ENCODE measurements at places on chromosomes 7 and 10.

GRCh38 chr7:37289367-37289766 lies 159.3 kb downstream of the ELMO1 start:
- DNase-seq, result no peak

DNA sequence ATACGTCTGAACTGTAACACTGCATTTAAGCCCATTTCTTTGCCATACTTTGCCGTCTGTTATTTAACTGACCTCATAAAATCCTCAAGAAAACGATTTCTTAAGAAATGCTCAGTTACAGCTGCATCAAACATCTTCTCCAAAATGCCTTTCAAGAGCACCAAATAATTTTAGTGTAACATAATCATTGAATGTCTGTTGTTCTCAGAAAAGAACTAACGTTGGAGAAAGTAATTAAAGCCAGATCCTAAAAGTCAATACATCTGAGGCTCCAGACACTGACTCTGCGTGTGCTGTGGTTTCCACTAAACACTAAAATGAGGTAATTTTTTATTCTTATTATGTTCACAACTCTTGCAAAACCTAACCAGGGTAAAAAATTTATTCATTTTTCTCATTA lies 63.7 kb upstream of the LRRC17 start:
- DNase-seq, result no peak

DNA sequence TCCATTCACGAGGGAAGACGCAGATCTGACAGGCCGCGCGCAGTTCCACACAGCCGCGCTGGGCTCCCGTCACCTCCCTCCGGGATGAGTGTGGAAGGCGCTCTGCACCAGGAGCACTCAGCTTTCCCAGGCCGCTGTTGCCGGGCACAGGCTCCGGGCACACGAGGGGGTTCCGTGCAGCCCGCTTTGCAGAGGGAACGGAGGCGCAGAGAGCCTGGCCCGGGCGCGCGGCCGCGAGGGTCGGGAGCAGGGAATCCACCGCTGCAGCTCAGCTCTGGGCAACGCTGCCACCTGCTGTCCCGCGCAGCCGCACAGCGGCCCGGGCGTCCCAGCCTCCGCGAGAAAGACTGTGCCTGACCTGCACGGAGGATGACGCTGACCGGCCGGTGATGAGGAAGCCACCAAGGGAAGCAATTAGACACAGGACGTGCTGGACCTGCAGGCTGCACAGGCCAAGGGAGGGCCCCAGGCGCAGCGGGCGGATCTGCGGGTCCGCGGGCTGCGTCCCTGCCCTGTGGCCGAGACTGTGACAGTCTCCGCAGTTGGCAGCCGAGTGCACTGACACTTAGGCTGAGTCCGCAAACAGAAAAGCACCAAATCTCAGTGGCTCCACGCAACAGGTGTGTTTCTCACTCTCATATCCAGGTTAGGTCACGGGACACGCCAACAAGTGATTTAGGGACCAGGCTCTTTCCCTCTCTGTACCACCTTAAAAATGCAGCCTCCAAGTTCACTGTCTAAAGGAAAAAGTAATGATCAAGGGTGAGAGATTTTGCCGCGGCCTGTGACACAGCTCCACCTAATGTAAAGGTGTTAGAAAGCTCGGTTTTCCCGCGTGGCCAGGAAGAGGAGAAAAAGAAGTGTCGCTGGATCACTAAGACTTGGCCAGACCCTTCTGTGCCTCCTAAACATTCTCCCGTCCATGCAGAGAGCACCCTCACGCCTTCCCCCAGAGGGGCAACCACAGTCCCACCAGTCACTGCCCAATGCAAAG lies 94.5 kb downstream of the SEC61G start:
- no peak for DNase-seq

- no peak for DNase-seq
Observed at GRCh38 chr7:55307123-55307916, 57.8 kb upstream of the LANCL2 start.

DNA sequence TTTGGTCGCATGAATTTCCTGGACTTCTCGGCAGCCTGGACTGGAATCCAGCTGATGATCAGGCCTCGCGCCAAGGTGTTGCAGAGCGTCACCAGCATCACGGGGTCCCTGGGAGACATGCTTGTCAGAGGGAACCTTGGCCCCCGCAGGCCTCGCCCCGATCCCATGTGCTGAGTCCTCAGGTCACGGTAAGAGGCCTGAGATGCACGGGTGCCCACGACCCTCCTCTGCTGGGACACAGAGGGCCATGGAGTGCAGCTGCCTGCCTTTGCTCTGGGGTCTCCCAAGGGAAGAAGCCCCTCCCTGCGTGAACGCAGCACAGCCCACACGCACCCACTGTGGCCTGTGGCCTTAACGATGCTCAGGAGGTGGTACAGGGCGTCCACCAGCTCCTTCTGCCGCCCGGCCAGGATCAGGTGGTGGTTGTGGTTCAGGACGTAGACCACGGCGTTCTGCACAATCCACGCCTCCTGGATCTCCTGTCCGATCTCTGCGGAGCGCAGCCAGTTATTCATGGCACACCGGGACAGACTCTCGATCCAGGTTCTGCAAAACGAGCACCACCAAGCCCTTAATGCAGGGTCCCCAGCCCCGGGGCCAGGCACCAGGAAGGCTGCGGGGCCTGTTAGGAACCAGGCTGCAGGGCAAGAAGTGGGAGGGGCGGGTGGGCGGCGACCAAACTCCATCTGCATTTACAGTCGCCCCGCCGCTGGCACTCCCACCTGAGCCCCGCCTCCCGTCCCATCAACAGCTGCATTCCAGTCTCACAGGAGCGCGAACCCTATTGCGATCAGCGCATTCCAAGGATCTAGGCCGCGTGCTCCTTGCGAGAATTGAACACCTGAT lies 29.4 kb downstream of the CFAP46 start:
- no peak for DNase-seq

DNA sequence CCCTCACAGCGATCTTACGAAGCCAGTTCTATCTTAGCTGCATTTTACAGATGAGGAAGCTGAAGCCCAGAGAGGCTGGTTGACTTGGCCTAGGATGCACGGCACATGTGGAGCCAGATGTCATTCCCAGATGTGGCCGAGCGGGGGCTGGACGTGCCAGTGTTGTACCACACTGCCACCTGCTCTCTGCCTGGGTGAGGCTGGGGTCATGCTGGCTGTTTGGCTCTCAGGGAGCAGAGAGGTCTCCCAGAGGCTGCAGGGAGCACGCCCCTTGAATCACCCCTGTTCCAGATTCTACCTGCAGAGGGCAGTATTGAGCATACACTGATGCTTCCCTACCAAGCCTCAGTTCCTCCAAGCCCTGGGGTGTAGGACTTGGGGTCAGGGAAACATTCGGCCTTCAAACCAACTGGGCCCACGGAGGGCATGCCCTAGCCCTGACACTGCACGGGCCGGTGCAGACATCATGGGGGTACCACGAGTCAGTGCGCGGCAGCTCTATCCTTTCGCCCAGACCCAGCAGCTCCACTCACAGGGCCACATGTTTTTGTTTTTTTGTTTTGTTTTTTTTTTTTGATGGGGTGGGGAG lies 3.8 kb upstream of the GTF2IRD1 start:
- DNase-seq, result no peak

DNA sequence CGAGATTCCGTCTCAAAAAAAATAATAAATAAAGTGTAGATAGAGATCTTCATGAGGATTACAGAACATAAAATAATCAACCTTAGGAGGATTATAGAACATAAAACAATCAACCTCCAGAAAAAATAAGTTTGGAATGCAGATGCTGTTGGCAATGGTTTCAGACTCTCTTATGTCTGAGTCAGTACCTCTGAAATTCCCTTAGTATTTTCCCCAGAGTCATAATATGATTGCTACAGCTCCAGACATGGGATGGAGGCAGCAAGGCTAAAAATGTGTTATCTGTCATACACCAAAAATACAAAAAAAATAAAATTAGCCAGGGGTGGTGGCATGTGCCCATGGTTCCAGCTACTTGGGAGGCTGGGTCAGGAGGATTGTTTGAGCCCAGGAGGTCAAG lies 22.2 kb downstream of the CADPS2 start:
- DNase-seq, result no peak
